ENCODE measurements at places on chromosomes 2 and 18.

GRCh38 chr2:109497911-109498870, 115.6 kb downstream of the SEPTIN10 start:
- no peaks in the 10 kb centered on the region for H3K36me3 ChIP-seq
- H3K4me3 ChIP-seq: no peak overlapping the region
- H3K4me1 ChIP-seq: no peaks in the 10 kb centered on the region
- no peak for DNase-seq

DNA sequence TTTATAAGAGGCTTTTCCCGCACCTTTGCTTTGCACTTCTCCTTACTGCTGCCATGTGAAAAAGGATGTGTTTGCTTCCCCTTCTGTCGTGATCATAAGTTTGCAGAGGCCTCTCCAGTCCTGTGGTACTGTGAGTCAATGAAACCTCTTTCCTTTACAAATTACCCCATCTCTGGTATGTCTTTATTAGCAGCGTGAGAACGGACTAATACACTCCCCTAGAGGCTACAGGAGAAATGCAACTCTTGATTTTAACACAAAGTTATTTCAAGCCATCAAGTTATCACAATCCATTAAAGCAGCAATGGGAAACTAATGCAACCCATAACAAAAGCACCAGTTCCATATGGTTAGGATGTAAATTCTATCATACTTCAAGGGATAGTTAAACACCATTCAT, 1378.8 kb upstream of the DDX18 start:
- no peaks in the 10 kb centered on the region for H3K27me3 ChIP-seq
- no peak overlapping the region for H3K27ac ChIP-seq
- no peaks in the 10 kb centered on the region for H3K4me1 ChIP-seq
- no peak overlapping the region for H3K4me3 ChIP-seq
- no peak for DNase-seq

DNA sequence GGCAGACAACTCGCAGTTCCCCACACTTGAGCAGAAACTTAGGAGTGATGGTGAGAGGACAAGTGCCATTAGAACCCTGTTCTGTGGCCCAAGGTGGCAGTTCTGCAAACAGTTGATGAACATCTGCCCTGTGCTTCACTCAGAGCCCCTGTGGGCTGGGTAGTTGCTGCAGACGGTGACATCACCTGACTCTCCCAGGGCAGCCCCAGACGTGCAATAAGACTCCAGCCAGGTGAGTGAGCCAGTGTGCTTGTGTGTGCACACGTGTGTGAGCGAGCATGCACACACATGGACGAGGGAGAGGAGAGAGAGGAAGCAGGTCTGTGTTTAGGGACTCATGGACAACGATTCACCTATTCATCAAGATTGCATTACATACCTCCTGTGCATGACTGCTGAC, 136.0 kb upstream of the GLI2 start:
- DNase-seq: no peak
- no peak overlapping the region for H3K4me3 ChIP-seq
- H3K27me3 ChIP-seq: no peaks in the 10 kb centered on the region
- no peaks in the 10 kb centered on the region for H3K36me3 ChIP-seq
- H3K27ac ChIP-seq: no peak overlapping the region

GRCh38 chr2:195106681-195107380, 550.2 kb upstream of the SLC39A10 start:
- H3K4me3 ChIP-seq: no peak overlapping the region
- DNase-seq: no peak
- H3K36me3 ChIP-seq: no peaks in the 10 kb centered on the region
- H3K27ac ChIP-seq: no peak overlapping the region
